ENCODE measurements at places on chromosomes 3 and 15.

- DNase-seq = no peak
Observed at GRCh38 chr3:41204369-41204768, 5.1 kb downstream of the CTNNB1 start.

DNA sequence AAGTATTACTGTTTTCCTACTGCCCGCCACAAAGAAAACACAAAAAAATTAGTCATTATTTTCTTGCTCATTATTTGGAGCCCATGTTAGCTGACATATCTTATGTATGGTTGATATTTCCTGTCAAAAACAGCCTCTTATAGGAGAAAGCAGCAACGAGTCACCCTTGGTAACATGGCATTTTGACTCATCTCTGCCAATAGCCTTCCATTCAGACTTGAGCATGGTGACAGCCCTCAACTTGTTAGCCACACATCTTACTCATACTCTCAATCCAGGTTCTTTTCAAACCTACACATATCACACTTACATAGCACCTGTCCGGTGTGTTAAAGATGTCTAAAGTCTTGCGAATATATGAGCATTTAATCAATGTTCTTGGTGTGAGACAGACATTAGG, 109.4 kb upstream of the SAMMSON start:
- DNase-seq = no peak

GRCh38 chr3:124627501-124627908, 102.7 kb upstream of the UMPS start:
- no peak for DNase-seq

DNA sequence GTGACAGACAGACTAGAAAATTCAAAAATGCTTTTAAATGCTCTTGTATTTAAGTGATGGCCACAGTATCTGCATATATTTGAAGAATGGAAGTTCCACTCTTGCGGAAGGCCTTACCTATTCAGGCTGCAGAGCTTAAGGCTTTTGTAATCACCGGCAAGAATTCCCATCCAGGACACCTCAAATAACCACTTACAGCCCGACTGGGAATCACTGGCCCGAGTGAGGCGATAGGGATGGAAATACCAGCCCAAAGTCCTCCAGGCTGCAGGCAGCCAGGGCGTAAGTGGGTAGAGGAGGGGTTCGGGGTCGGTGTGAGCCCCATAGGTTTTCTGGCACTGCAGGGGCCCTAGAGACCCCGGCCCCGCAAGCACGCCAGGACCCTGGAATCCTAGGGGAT, 9.5 kb downstream of the CMTM7 start:
- DNase-seq = no peak

GRCh38 chr3:83065851-83066460, 1304.5 kb upstream of the GBE1 start:
- DNase-seq = no peak

- DNase-seq = no peak
Observed at GRCh38 chr3:127546970-127547733, 43.4 kb downstream of the TPRA1 start.

- no peak for DNase-seq
Observed at GRCh38 chr3:128374746-128375445, 91.8 kb downstream of the DNAJB8 start.

- DNase-seq = no peak
Observed at GRCh38 chr15:69422336-69422895, 8.3 kb downstream of the KIF23 start.

GRCh38 chr3:142808103-142808917, 80.6 kb downstream of the PCOLCE2 start:
- DNase-seq = no peak

- DNase-seq = no peak
Observed at GRCh38 chr3:139227827-139228226, 116.0 kb upstream of the MRPS22 start.

DNA sequence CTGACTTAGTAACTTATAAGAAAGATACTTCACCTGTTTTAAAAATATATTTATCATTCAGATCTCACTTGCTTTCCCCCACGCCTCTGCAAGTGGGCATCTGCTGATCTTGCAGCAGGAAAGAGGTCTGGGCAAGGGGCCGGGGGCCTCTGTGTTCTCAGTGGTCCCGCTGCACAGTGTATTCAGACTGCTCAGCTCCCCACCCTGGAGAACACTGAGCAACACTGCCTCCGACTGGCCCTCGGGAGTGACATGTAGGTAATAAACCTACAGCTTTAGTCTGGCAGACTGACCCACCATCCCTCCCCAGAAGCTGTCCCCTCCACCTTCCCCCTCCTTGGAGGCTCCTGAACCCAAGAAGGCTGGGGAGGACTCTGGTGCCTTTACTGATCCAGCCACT, 43.8 kb downstream of the GABRB3 start:
- DNase-seq = no peak

GRCh38 chr3:127489357-127489756, 101.2 kb downstream of the TPRA1 start:
- no peak for DNase-seq

DNA sequence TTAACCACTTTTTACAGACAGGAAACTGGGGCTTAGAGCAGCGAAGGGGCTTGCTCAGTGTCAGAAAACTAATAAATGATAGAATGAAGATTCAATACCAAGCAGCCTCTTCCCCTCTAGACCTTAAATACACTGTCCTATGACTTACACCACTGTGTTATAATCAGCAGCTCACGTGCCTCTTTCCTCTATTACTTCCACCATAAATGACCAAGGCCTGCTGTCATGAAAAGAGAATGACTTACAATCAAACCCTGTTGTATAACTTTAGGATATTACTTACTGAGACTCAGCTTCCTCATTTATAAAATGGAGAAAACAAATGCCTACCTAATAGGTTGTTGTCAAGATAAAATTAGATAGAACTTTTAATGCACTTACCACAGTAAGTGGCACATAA, 11.6 kb downstream of the FMN1 start:
- no peak for DNase-seq

DNA sequence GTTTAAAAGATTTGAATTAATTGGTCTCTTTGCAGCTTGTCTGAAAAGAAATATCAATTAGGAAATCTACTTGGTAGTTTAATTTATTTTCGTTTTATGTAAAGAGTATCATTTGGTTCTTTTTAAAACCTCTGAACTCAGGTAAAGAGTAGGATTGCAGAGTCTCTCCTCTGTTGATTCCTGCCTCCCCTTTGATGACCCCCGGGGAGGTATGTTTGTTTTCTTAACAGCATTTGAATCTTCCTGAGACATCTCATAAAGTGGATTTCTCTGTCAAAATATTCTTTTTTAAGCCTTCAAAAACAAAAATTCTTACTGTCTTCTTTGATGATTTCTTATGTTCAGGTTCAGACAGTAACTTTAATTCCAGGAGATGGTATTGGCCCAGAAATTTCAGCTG, 8.0 kb downstream of the IDH3A start:
- no peak for DNase-seq

DNA sequence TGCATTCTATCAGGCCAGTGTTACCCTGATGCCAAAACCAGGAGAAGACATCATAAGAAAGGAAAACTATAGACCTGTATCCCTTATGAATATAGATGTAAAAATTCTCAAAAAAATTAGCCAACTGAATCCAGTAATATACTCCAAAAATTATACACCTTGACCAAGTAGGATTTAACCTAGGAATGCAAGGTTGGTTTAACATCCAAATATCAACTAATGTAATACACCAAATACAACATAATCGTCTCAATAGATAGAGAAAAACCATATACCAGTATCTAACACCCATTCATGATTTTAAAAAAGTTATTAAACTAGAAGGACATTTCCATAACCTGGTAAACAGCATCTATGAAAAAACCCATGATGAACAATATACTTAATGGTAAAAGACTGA, 56.5 kb upstream of the SELENOK start:
- DNase-seq = no peak

GRCh38 chr3:161927131-161927530, 430.5 kb downstream of the OTOL1 start:
- DNase-seq = no peak

- DNase-seq = no peak
Observed at GRCh38 chr3:197490098-197491058, 65.4 kb downstream of the BDH1 start.

GRCh38 chr3:185353823-185354614, 8.9 kb upstream of the MAP3K13 start:
- no peak for DNase-seq

- DNase-seq = peak; percentile 39
Observed at GRCh38 chr3:187012609-187013051, 82.3 kb downstream of the ST6GAL1 start.

DNA sequence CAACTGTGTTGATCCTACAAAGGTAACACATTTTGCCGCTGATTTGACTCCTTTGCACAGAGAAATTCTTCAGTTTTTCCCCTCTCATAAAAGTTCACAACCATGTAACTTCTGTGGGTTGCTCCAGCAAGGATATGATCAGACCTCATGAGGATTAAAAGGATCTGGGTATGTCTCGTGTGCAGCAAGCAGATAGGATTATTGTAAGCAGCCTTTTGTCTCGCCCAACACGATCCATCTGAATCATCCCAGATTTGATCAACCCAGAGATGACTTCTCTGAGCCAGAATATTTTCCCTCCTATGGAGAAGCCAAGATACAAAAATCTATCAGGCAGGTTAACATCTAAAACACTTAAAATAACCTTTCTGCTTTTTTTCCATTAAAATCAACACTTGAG, 12.8 kb upstream of the BNIP2 start:
- no peak for DNase-seq

GRCh38 chr3:35936571-35936970, 297.2 kb downstream of the ARPP21 start:
- no peak for DNase-seq

GRCh38 chr3:197348014-197348413, 49.6 kb upstream of the DLG1 start:
- DNase-seq = no peak

GRCh38 chr15:79401301-79401700, 30.8 kb upstream of the MINAR1 start:
- DNase-seq = no peak

DNA sequence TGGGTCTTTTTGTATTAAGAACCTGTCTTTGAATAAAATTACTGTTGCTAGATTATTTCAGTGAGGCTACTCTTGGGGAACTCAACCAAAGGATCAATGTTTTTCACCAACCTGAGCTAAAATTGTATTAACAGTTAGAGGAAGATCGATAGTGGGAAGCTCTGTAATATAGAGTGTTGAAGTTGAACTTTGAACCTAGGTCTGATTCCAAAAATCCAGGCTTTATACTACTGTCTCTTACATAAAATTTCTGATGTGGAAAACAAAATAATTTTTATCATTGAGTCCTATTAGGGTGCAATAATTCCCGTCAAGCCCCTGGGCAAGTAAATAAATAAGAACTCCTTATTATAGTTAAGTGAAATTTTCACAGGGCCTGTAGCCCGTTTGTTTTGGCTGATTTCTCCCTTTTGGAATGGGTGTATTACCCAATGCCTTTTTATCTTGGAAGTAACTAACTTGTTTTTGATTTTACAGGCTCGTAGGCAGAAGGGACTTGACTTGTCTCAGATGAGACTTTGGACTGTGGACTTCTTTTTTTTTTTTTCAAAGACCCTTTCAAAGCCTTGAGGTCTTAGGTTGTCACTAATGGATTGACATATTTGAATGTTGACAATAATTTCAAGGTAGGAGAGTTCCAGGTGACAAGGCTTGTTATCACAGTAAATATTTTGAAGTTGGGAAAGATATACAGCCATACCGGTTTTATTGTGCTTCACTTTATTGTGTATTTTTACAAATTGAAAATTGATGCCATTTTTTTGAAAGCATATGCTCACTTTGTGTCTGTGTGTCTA, 276.1 kb downstream of the NFKBIZ start:
- no peak for DNase-seq

GRCh38 chr3:10184250-10184649, 19.5 kb downstream of the IRAK2 start:
- no peak for DNase-seq

GRCh38 chr15:66675446-66675845, 26.6 kb upstream of the SMAD6 start:
- DNase-seq = no peak

GRCh38 chr3:23325466-23326065, 122.4 kb downstream of the UBE2E2 start:
- no peak for DNase-seq
